Renal cortical epithelial cell (primary cell): ENCODE measurements at places on chromosomes 12 and 14.

DNA sequence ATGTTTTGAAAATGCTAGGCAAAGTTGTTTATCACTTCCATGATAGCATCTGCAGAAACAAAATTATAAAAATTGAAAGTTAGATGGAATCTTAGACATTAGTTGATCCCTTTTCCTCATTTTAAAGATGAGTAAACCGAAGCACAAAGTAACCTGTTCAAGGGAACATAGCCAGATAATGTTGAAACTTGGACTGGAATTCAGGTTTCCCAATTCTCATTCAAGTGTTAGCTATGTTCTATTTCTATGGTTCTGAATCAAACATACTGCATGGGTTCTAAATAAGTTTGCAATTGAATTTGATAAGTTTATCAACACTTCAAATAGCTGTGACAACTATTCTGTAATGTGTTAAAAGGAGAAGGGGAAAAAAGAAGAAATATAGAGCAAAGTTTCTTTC is 122.4 kb upstream of the SOX5 start:
- no peak for DNase-seq

DNA sequence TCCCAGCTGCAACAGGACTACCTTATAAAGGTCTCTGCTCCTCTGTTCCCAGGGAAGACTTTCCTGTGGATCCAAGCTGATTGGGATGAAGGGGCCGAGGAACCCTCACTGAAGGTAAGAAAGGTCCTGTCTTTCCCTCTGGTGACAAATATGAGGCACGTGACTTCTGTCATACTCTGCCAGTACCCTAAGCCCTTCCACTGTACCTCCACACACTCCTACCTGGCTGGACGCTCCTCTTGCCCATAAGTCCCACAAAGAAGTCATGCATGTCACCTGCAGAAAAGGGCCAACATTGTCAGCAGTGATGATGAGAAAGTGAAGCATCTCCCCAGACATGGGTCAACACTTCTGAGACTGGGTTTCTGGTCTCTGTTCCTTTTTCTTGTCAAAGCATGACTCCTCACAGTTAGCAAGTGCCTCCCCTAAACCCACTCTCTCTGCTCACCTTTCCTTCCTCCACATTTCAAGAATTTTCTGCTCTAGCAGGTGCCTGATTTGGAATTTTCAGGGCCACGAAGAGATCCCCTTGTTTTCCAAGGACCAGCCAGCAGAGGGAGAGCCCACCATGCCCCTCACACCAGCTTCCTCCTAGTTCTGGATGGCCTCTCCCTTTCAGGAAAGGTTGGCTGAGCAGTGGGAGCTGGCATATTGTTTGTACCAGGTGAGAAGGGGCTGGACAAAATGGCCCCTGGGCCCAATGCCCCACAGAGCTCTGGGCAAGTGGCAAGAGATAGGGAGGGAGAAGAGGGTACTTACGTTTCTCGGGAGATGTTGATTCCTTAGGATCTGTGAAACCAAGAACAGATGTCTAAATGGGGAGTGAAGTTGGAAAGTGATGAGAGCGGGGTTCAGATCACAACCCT is 3.5 kb downstream of the TAC3 start:
- DNase-seq: no peak

DNA sequence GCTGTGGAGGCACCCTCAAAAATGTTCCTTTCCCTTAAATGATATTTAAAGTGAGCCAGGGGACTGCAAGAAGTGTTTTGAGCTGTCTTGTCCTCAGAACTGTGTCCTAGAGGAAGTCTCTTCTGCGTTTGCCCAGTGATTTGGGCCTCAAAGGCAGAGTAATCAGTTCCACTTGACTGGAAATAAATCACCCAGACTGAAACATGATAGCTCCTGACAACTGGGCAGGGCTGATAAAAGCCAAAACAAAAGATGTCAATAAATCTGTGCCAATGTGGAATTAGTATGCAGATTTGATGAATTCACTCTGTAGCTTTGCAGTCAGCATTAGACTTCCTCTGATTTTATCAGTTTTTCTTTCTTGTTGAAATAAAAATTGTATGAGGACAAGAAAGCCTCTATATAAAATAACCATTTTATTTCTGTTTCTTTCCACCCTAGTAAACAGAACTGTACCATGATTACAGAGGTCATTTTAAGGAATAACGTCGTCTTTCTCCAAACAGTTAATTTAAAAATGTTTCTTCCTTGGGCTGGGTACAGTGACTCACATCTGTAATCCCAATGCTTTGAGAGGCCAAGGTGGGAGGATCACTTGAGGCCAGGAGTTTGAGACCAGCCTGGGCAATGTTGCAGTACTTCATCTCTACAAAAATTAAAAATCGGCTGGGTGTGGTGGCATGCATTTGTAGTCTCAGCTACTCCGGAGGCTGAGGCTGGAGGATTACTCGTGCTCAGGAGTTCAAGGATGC is 180.8 kb downstream of the ERC1 start:
- DNase-seq: peak; percentile 71

- no peak for DNase-seq
Observed at GRCh38 chr14:85150166-85150565, 379.8 kb upstream of the FLRT2 start.

DNA sequence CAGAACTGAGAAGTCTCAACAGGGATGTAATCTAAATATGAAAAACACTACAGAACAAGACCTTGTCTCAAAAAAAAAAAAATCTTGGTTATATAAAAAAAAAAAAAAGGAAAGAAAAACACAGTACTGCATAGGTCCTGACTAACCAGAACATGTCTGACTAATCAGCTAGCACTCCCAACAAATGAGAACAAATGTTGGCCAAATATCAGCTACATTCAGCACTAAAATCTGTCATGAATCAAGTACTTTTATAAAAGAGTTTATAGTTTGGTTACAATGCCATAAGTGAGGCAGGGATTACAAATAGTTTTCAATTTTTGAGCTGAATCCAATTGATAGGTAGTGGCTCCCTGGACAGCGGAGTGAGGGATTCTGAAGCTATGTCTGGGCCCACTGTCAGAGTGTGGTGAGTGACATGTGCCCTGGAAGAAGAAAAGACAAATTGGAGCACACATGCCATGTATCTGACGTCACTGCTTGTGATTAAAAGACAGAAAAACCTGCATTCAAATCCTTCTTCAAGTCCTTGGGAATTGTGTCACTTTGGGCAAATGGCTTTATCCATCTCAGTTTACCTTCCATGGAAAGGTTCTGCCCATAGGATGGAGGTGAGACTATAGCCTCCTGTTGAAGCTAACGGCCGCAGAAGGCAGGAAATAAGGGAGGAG is 5.6 kb upstream of the FAM234B start:
- peak; percentile 40 for DNase-seq

GRCh38 chr14:65040666-65041433 is 54.2 kb downstream of the FNTB start:
- no peak for DNase-seq

- DNase-seq: no peak
Observed at GRCh38 chr12:69247268-69248018, 8.1 kb downstream of the CPSF6 start.

GRCh38 chr12:2654311-2654710 is 140.5 kb upstream of the FKBP4 start:
- DNase-seq: no peak
